ENCODE measurements at places on chromosomes 13 and 19. TPM values are rescaled to one million over a fixed set of nuclear protein-coding genes. Genes with fewer than 3 reads are reported as not detected.

DNA sequence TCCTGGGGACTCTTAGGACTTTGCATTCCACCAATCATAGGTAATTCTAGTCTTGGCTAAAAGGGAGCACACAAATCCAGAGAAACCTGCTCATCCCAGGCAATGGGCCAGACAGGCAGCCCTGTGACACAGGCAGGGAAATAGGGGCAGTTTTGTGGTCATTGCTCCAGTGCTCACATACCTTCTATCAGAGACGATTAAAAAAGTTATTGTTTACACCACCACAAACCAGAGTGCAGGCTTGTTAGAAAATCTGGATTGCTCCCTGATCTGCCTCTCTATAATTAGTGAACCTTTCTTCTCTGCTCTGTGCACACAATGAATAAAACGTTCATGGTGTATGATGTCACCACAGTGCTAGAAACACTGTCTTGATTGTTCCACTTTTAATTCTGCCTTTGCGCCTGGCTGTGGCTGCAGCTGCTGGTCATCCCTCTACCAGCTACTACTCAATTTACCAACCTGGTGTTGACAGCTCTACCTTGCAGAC is 121.6 kb upstream of the SPATA13 start:
- H3K4me1 ChIP-seq = no peaks in the 10 kb centered on the region
- DNase-seq = no peak
- H3K27ac ChIP-seq = no peak overlapping the region
- H3K27me3 ChIP-seq = peaks cover 4% of the 10 kb centered on the region
- H3K36me3 ChIP-seq = no peaks in the 10 kb centered on the region

DNA sequence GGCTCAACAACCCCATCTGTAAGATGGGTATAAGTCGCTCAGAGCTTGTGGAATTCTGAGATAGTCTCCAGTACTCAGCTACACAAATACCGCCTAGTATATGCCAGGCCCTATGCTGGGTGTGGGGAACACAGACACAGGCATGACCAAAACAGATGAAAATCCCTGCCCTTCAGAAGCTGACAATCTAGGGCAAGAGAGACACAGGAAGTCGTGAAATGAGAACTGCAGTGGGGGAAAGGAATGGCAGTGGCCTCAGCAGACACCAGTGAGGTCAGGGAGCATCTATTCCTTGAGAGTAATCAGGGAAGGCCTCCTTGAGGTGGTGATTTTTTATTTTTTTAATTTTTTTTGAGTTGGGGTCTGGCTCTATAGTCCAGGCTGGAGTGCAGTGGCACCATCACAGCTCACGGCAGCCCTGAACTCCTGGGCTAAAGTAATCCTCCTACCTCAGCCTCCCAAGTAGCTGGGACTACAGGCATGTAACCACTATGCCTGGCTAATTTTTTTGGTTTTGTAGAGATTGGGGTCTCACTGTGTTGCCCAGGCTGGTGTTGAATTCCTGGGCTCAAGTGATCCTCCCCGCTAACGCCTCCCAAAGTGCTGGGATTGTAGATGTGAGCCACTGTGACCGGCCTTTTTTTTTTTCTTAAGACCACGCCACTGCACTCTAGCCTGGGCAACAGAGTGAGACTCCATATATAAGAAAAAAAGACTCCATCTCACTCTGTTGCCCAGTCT is 3.2 kb downstream of the TMIGD2 start:
- no peak overlapping the region for H3K27ac ChIP-seq
- peaks cover 5% of the 10 kb centered on the region for H3K27me3 ChIP-seq
- no peak overlapping the region for H3K4me3 ChIP-seq

DNA sequence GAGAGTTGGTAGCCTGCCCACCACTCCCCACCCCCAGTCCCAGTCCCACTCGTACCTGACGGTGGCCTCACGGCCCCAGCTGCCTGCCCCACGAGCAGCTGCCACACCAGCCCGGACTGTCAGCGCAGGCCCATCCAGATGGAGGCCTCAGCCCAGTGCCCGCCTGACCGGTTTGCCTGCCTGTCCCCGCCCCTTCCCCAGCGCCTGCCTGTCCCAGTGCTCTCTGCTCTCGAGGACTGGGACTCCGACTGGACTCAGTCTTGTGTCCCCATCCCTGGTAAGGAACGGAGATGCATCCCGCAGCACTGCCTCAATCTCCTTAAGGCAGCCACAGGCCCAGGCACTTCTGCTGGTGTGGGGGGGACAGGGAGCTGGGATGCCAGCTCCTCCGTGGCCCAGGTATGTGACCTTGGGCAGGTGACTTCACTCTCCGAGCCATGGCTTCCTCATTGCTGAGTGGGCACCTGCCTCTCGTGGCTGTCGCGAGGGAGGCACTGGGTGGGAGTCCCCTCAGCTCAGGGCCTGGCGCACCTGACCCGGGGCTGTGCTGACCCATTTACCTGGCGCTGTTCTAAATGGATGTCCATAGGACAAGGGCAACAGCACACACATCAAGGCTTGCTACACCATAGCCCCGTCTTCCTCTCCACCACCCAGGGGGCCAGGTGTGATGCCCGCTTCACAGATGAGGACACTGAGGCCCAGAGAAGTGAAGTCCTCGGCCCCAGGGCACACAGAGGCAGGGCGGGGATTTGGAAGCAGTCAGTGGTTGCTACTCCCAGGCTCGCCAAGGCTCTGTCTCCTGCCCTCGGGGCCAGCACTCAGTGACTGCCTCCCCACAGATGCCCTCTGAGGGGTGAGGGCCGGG is at the start of gene NKPD1:
TSS of gene NKPD1 (minus strand) at position 113 of the 868 bp plus-strand sequence. CDS start 832 bp downstream, outside the sequence.
- peak; percentile 70 for DNase-seq
- H3K36me3 ChIP-seq = no peaks in the 10 kb centered on the region
- H3K4me3 ChIP-seq = peak within 1 kb of the TSS; percentile 66
- peak within 1 kb of the TSS; percentile 83 for H3K27ac ChIP-seq

DNA sequence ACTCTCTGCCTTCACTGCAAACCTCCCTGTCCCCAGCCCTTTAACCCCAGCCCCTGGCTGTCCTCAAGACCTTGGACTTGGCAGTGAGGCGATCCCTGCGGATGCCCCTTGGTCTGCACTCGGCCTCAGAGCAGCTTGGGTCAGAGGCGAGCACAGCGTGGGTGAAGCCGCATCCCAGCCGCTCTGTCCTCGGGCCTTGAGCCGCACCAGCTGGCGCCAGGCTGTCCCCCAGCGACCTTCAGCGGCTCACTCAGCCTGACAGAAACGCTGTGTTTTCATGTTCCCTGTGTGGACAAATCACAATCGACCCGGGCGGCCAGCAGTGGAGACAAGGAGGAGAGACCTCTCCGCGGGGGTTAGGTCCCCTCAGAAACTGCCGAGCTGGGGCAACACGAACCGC is 52.0 kb downstream of the GNG7 start:
- H3K4me3 ChIP-seq = no peak overlapping the region
- no peak overlapping the region for H3K27ac ChIP-seq
- peaks cover 2% of the 10 kb centered on the region for H3K4me1 ChIP-seq
- no peaks in the 10 kb centered on the region for H3K36me3 ChIP-seq

DNA sequence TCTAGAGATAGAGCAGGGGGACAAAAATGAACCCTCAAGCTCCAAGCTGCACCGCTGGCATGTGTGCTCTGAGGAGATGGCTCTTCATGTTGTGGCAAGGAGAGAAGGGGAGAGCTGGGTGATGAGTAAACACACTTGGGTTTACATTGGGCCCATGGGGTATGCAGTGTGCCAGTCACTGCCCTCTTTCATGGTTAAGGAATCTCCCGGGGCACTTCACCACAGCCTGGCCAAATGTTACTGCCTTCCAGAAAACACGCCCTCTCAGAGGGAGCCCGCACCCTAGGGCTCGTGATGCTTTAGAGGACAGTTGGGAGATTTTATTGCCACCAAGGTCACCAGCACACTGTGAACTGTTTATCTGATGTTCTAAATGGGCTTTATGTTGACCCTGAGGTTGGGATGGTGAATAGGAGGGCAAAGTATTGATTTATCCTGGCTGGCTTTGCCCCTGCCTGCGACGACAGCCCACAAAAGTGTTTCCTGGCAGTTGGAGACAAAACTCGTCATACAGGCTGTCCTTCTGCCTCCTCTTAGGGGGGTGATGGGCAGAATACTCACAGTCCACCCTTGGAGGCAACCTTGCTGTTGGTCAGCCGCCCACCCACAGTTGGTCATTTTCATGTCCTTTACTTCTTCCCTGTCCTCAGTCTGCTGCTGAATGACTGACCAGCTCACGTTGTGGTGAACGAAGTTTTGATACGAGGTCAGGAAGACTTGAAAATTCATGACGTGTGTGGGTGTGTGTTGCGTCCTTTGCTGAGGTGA is 156.9 kb downstream of the STK24 start:
- H3K4me1 ChIP-seq = peaks cover 1% of the 10 kb centered on the region
- no peak overlapping the region for H3K4me3 ChIP-seq
- no peaks in the 10 kb centered on the region for H3K27me3 ChIP-seq

GRCh38 chr13:91245288-91245687 is 102.2 kb upstream of the MIR17HG start:
- no peak overlapping the region for H3K4me3 ChIP-seq
- DNase-seq = no peak
- H3K27ac ChIP-seq = no peak overlapping the region
- H3K36me3 ChIP-seq = peaks cover 19% of the 10 kb centered on the region
- peaks cover 8% of the 10 kb centered on the region for H3K4me1 ChIP-seq

DNA sequence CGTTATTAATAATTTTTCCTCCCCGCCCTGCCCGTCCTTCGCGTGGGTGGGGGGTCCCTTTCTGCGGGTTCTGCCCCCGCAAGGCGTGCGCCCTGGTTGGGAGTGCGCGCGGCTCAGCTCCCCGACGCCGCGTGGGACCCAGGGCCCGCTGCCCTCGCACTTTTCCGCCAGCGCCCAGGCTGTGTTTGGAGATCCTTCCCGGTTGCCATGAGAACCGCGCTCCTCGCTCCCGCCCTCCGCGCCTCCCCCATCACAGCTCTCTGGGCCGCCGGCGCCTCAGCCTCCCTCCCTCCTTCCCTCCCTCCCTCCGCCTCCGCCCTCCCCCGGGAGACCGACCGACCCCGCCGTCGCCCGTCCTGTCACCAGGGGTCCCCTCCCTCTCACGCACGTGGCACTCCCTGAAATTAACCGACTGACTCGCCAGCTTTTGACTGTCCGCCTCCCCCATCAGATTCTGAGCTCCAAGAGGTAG is 2.4 kb upstream of the SSBP4 start:
- peaks cover 18% of the 10 kb centered on the region for H3K4me1 ChIP-seq
- H3K4me3 ChIP-seq = peak overlapping the region; percentile 83
- peak overlapping the region; percentile 92 for H3K27ac ChIP-seq
- peaks cover 11% of the 10 kb centered on the region for H3K27me3 ChIP-seq

DNA sequence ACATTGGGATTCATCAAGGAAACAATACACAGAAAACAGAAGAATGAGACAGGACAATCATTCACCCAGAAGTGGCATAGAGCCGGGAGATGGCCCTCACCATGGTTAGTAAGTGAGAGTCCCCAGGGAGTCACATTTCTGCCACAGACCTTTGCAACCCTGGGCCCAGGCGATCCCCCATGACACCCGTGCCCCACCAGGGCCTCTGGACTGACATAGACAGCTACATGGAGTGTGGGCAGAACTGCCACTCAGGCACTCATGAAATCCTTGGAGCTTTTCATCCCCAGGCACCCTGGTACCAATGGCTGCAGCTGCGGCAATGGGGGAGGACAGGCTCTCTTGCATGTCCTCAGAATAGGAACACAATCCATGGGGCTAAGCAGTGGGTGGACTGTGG is 174.5 kb upstream of the TRPC4 start:
- H3K4me1 ChIP-seq = no peaks in the 10 kb centered on the region
- no peaks in the 10 kb centered on the region for H3K27me3 ChIP-seq
- H3K4me3 ChIP-seq = no peak overlapping the region
- no peaks in the 10 kb centered on the region for H3K36me3 ChIP-seq

GRCh38 chr13:78998630-78999315 is 339.8 kb upstream of the OBI1 start:
- peaks cover 3% of the 10 kb centered on the region for H3K27me3 ChIP-seq
- H3K4me1 ChIP-seq = peaks cover 33% of the 10 kb centered on the region
- H3K4me3 ChIP-seq = no peak overlapping the region

- H3K4me3 ChIP-seq = peak overlapping the region; percentile 1
- H3K27ac ChIP-seq = peak overlapping the region; percentile 23
- H3K36me3 ChIP-seq = peaks cover 4% of the 10 kb centered on the region
- H3K27me3 ChIP-seq = no peaks in the 10 kb centered on the region
These were observed 107.7 kb upstream of the C1QTNF9B start for GRCh38 chr13:24004971-24005370.

DNA sequence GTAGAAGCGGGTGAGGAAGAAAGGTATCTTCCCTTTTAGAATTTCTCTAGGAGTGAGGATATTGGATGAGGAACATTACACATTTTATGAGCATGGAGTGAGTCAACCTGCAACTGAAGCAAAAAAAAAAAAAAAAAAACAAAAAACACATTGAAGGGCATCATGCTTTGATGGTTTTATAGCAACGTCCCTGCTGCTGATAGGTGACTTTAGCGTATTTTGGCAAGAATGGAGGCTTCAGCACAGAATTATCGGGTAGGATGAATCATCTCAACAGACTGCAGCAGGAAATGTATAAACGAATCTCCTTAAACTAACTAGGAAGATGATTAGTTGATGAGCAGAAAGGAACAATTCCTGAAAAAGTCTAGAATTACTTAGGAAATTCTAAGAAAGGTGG is 1359.6 kb upstream of the ATXN8OS start:
- H3K4me3 ChIP-seq = no peak overlapping the region
- no peaks in the 10 kb centered on the region for H3K4me1 ChIP-seq
- H3K27me3 ChIP-seq = no peaks in the 10 kb centered on the region
- no peak for DNase-seq
- H3K36me3 ChIP-seq = no peaks in the 10 kb centered on the region

GRCh38 chr13:99215184-99215830 is 14.7 kb downstream of the UBAC2 start:
- no peak overlapping the region for H3K27ac ChIP-seq
- H3K4me1 ChIP-seq = peaks cover 12% of the 10 kb centered on the region
- no peak for DNase-seq
- no peak overlapping the region for H3K4me3 ChIP-seq
- no peaks in the 10 kb centered on the region for H3K36me3 ChIP-seq

DNA sequence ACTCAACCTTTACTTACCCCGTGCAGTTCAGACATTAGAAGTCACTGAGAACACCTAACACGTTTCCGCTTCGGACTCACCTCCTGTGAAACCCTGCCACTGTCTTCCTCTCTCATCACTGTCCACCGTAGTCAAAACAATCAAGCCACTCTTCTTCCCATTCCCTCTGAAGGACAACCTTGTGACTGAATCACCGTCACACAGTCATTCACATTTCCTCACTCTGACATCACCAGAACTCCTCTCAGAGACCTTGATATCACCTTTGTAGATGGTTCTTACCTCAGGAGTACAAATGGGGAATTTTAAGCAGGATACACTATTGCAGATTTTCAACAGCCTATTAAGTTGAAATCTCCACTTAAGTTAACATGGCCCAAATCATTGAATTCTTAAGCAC is 1.3 kb upstream of the KBTBD6 start:
- H3K27ac ChIP-seq = no peak overlapping the region
- H3K36me3 ChIP-seq = no peaks in the 10 kb centered on the region
- H3K4me3 ChIP-seq = peak overlapping the region; percentile 96

- no peak for DNase-seq
- no peak overlapping the region for H3K4me3 ChIP-seq
- peaks cover 11% of the 10 kb centered on the region for H3K36me3 ChIP-seq
- H3K27me3 ChIP-seq = no peaks in the 10 kb centered on the region
- no peak overlapping the region for H3K27ac ChIP-seq
These were observed 268.5 kb downstream of the MYO16 start for GRCh38 chr13:108897955-108898354.

- no peak for DNase-seq
- H3K36me3 ChIP-seq = peaks cover 30% of the 10 kb centered on the region
- no peak overlapping the region for H3K27ac ChIP-seq
- H3K27me3 ChIP-seq = peaks cover 3% of the 10 kb centered on the region
- H3K4me3 ChIP-seq = no peak overlapping the region
- H3K4me1 ChIP-seq = no peaks in the 10 kb centered on the region
These were observed 40.0 kb upstream of the FOXO1 start for GRCh38 chr13:40706439-40706838.

ATP1A3 gene
- total RNA-seq = 650 TPM

PEX11G gene
- 2.6 TPM for total RNA-seq

SELENOV gene
- total RNA-seq = 9.9 TPM

GPC6 gene
- total RNA-seq = 11.8 TPM

MBD3L1 gene
- total RNA-seq = not detected

ASF1B gene
- total RNA-seq = 2.3 TPM

ZNF793 gene
- total RNA-seq = 19.4 TPM

KLC3 gene
- total RNA-seq = not detected

FFAR1 gene
- not detected for total RNA-seq

Data from glutamatergic neuron (in vitro differentiated cells).